Gastrocnemius medialis (tissue), 4 donors: ENCODE measurements at places on chromosomes 2 and 18.

DNA sequence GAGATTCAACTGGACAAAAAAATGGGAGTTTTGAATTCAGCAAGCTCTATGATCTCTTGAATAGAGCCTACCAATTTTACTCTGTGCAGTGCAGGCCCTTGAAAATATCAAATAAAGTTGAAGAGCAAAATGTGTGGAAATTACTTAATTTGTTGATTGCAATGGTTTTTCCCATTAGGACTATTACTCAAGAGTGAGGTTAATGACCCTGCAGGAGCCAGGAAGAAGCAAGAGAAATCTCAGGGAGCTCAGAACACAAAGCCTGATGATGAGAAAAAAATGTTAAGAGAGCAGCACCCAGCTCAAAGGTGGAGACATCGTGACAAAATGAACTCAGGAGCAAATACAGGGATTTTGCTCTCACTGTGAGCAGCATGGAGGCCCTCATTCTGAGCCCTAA, 337.6 kb upstream of the TRIB2 start:
- DNase-seq: no peak

GRCh38 chr2:69026026-69026425, 13.0 kb downstream of the ANTXR1 start:
- no peak for DNase-seq

- DNase-seq: no peak
Observed at GRCh38 chr2:228535396-228535795, 353.9 kb upstream of the SPHKAP start.

GRCh38 chr18:57353940-57354461, 1.6 kb downstream of the ST8SIA3 start:
- no peak for DNase-seq

GRCh38 chr2:129764376-129765325, 214.8 kb upstream of the RAB6C start:
- no peak for DNase-seq

GRCh38 chr2:677959-678550, 849 bp upstream of the TMEM18 start:
- no peak for DNase-seq

DNA sequence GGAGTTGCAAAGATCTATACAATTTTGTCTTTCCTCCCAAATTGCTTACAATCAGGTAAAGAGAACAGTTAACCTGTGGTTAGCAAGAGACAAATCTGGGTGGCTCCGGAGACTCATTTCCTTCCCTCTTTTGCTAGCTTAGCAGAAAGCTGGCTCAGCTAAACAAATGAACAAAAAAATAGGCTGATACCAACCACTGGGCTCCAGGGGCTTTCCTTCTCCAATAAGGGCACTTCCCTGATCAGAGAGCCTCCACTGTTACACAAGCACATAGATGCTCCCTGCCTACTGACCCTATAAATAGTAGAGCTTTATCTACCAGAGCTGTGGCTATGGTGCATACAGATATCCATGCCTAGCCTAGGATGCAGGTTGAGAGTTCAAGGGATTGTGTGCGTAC, 90.1 kb upstream of the ARL5A start:
- no peak for DNase-seq

GRCh38 chr18:21513292-21513691, 87.2 kb downstream of the ESCO1 start:
- DNase-seq: no peak

DNA sequence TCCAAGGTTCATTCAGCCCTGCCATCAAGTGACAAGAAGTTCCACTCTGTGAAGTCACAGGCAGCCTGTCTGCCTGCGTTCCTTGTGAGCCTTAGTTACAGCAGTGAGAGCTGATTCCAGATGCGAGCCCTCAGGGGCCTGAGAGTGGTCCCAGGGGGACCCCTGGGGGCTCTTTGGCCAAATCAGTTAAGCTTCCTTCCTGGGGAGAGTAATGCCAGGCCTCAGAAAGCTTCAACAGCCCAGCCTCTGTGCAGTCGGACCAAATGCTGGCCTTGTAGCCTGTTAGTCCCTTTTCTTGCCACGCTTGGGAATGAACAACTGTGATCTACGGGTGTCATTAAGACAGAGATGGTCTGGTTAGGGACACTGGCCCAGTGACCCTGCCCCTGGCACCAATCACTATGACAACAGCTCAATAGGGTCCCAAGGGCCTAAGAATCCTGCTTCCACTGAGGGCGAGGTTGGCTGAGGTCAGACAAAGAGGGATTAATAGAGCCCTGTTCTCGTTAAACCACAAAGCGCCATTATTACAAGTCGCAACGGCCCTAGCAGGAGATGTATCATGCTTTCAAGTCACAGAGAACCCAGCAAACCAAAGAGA, 50.9 kb downstream of the HS1BP3 start:
- DNase-seq: peak; percentile 12

DNA sequence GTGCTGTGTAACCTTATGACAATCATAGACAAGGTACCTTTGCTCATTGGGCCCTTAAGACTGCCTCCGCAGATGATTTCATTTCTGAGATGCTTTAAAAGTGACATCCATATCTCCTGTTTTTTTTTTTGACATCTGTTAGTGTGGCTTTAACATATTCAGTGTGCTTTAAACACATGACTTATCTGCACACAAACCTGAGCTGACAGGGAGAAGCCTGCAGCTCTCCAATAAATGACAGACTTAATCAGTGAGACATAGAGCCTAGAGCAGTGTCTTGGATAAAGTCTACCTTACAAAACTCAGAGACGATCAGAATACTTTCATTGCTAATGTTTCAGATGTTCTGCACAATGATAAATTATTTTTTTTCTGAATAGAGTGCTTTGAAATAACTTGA, 130.7 kb downstream of the UBE2E3 start:
- DNase-seq: no peak

- no peak for DNase-seq
Observed at GRCh38 chr2:84801811-84802210, 79.1 kb downstream of the TRABD2A start.

GRCh38 chr2:157327621-157328500, 2.2 kb upstream of the ERMN start:
- DNase-seq: peak; percentile 46

DNA sequence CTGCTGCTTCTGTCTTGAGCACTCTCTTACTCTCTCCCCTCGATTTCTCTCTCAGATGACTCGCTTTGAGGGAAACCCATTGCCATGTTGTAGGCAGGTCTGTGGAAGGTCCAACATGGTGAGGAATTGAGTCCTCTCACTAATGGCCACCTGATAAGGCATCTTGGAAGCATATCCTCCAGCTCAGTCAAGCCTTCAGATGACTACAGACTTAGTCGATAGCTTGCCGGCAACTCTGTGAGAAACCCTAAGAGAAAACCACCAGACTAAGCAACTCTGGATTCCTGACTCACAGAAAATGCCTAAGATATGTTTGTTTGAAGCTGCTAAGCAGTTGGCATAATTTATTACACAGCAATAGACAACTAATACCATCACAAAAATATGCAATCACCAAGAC, 51.2 kb downstream of the WDR75 start:
- no peak for DNase-seq

GRCh38 chr2:172710584-172711047, 25.0 kb upstream of the RAPGEF4 start:
- no peak for DNase-seq

- DNase-seq: peak; percentile 68
Observed at GRCh38 chr2:31558401-31559295, 22.1 kb downstream of the SRD5A2 start.

GRCh38 chr2:8333177-8333831, 348.6 kb upstream of the ID2 start:
- no peak for DNase-seq

GRCh38 chr2:112625474-112626114, 20.1 kb upstream of the SLC20A1 start:
- no peak for DNase-seq

GRCh38 chr2:23028106-23028505, 356.9 kb upstream of the KLHL29 start:
- DNase-seq: no peak

DNA sequence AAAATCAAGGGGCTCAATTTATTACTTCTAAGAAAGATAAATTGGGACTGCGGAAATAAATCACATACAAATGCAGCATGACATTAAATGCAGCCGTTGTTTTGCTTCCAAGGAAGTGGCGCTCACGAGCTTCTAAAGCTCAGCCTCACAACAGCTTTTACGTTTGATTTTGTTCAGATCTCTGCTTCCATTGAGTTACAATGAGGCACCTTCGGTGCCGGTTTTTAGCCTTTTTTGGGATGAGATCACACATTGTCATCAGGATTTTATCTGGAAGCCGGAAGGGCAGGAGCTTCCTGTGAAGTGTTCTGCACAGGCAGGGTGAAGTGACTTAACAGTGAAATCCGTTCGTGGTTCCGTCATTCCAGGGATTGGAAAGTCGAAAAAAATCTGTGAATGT, 209.8 kb downstream of the DCDC2C start:
- no peak for DNase-seq

- DNase-seq: no peak
Observed at GRCh38 chr18:46402945-46403344, 254.1 kb downstream of the LOXHD1 start.
